Dermis lymphatic vessel endothelial cell (primary cell): ENCODE measurements at places on chromosomes 16 and 17. TPM values are rescaled to one million over a fixed set of nuclear protein-coding genes. Genes with fewer than 3 reads are reported as not detected.

EFNB3 gene
- 0.33 and 0.52 TPM in 2 replicates for total RNA-seq

PDE6G gene
- 1.2 and 4.3 TPM in 2 replicates for total RNA-seq

KRT9 gene
- total RNA-seq: not detected in 2 replicates

KIF18B gene
- total RNA-seq: 0.33 and 0.34 TPM in 2 replicates

MT1B gene
- total RNA-seq: not detected in 2 replicates

KRT24 gene
- not detected in 2 replicates for total RNA-seq

LGALS9 gene
- total RNA-seq: 27.6 and 35.3 TPM in 2 replicates

HES7 gene
- not detected in 2 replicates for total RNA-seq

NECAB2 gene
- total RNA-seq: not detected in 2 replicates

CCDC154 gene
- 0.11 and 0.17 TPM in 2 replicates for total RNA-seq

DNAH9 gene
- total RNA-seq: not detected in 2 replicates

TP53TG3F gene
- not detected in 2 replicates for total RNA-seq

NAA60 gene
- 13.1 and 13.7 TPM in 2 replicates for total RNA-seq

NXPH3 gene
- total RNA-seq: 3.7 and 5.3 TPM in 2 replicates

MEFV gene
- total RNA-seq: not detected in 2 replicates

CFAP119 gene
- total RNA-seq: 0.54 and 1.1 TPM in 2 replicates

PRR35 gene
- not detected in 2 replicates for total RNA-seq

SYCE1L gene
- 2.8 and 2.9 TPM in 2 replicates for total RNA-seq

PARD6A gene
- total RNA-seq: 1.5 and 2.8 TPM in 2 replicates
